ENCODE measurements at places on chromosomes 7 and 10.

DNA sequence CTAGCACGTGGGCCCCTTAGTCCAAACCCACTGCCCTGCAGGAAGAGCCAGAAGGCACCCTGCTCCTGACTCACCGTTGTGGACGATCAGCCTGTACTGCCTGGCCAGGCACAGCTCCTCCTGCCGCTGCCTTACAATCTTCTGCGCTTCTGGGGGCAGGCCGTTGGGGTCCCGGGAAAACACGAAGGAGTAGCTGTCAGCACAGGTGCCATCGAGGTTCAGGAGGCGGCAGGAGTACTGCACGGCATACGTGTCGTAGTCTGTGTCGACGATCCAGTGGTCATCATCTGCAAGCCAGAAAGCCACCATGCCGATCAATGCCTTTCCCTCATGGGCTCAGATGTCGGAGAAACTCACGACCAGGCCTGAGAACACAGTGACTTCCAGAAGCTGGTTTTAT is 7.3 kb downstream of the RBP4 start:
- DNase-seq, result no peak

DNA sequence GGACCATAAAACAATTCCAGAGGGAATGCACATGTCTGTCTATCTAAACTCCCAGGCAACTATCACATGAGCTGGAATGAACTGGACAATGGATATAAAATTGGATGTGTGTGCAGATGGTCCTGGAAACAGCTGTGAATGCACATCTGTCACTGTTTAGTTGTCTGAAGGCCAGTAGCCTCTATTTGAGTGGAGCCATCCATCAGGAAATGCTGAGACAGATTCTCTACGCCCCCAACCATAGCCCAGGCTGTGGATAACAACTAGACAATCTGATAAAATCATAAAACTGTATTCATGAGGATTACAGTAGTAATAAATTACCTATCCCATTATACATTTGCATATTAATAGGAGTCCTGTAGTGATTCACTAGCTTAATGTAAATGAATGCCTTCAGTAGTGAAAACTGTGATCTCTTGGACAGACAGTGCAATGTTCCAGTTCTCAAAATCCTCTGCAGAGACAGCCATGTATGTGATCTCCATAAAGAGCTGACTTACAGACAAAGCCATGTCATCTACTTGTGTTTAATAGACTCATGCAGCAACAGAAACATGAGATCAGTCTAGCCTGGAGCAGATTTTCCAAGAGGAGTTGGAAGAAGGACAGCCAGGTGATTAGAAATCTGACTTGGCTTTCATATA is 907.6 kb downstream of the KCNMA1 start:
- DNase-seq, result no peak

DNA sequence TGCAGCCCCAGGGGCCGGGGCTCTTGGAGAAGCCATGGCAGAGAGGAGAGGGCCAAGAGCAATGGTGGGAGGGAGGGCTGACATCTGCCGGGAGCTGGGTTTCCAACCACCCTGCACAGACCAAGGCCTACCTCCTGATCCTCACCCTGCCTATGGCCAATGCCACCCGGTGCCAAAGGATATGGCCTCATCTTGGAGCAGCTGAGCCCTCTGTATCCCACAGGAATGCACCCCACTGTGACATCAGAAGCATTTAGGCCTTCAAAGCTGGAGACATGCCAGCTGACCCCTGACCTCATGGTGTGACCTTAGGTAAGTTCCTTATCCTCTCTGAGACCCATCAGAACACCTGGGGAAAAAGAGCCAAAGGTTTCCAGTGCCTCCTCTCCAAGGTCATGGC is 113.6 kb upstream of the ZMIZ1 start:
- no peak for DNase-seq

DNA sequence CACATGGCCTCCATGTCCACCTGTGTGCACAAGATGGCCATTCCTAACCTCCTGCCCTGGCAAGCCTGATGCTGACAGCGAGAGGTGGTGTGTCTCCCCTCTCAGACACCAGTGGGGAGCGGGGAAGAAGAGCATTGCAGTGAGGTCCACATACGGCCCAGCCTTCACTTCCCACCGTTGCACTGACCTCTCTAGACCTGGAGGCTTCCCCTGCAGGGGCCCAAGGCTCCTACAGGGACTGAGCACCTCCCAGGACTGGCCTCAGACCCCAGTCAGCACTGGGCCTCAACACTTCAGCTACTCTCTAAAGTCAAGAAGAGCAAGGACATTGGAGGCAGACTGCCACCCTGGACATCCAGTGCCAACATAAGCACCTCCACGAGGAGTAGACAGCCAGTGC is 15.9 kb downstream of the STK32C start:
- DNase-seq, result no peak

GRCh38 chr7:128883622-128884448 is 21.2 kb downstream of the ATP6V1F start:
- DNase-seq, result peak; percentile 92

- DNase-seq, result no peak
Measured at GRCh38 chr10:3820255-3820654, 35.2 kb upstream of the KLF6 start.

DNA sequence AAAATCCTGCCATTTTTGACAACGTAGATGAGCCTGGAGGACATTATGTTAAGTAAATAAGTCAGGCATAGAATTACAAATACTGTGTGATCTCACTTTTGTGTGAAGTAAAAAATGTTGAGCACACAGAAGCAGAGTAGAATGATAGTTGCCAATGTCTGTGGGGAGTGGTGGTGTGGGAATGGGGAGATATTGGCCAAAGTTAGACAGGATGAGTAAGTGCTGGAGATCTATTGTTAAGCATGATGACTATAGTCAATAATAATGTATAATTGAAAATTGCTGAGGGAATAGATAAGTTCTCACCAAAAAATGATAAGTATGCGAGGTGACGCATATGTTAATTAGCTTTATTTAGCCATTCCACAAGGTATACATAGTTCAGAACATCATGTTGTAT is 92.0 kb downstream of the GPR85 start:
- DNase-seq, result no peak

- no peak for DNase-seq
Measured at GRCh38 chr7:37480041-37481031, 31.7 kb upstream of the ELMO1 start.

GRCh38 chr7:157386979-157387800 is 50.4 kb downstream of the DNAJB6 start:
- DNase-seq, result peak; percentile 80

GRCh38 chr10:112025228-112025627 is 158.3 kb downstream of the GPAM start:
- no peak for DNase-seq

DNA sequence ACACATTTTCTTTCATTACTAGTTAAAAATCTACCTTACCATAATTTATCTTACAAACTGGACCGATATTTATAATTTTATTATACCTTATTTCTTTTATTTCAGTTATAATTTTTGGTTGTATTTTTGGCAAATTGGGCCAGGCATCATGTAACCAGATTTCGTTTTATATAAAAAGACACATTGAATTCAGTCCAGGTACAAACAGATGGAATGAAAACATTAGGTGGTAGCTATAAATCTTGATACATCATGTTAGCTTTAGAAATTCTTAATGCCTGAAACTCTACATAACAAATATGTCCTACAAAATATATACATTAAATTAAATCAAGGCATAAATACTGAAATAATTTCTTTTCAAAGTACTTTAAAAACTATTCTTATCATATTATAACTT is 73.1 kb downstream of the SLC13A1 start:
- DNase-seq, result no peak

DNA sequence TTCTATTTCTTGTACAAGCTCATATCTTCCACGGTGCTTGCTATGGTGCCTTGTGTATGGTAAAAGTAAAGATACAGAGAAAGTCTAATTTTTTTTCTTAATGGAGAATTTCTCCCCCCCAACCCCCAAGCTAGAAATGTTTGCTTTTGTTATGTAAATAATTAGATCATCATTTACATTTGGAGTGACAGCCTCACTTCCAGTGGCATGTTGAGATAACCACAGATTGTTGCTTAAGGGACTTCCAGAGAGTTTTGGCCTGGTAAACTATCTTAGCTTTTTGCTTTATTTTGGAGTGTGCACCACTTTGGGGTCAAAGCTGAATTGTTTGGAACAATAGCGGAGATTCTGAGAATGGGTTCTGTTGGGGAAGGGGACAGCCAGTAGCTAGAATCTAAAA is 129.7 kb downstream of the ZNF365 start:
- no peak for DNase-seq

DNA sequence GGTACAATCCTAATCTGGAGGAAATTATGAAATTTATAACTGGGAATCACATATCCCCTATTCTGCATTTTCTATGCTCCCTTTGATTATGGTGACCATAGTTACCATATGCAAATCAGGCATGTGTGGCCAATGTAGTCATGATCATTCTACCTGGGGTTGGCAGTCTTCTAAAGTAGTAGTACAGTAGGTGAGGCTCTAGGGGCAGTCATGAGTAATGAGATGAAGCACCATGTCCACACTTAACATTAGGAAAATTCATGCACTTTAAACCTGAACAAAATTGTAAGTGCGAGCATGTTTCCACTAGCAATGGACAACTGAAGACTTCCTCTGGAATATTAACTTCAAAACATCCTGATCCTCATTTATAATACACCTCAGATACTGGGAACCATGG is 545.9 kb downstream of the SUGCT start:
- DNase-seq, result peak; percentile 63

- no peak for DNase-seq
Measured at GRCh38 chr7:96973986-96974385, 31.4 kb upstream of the DLX6 start.

DNA sequence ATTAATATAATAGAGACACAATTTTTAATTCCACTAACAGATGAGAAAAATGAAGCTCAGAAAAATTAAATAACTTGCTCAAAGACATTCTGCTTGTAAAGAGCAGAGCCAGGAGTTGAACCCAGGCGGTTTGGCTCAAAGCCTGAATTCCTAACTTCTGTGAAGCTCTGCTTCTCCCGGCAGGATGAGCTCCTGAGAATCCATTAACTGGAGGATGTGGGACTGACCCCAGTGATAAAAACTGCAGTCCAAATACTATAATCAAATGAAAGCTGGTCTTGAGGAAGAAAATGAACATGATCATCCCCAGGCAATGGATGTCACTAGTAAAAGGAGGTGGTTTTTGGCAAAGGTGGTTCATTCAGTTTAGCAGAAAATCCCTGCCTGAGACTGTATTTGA is 898.2 kb downstream of the CCSER2 start:
- DNase-seq, result no peak

GRCh38 chr10:55374060-55374459 is 573.0 kb upstream of the PCDH15 start:
- no peak for DNase-seq

- DNase-seq, result no peak
Measured at GRCh38 chr10:100364175-100364574, 17.1 kb downstream of the SCD start.

DNA sequence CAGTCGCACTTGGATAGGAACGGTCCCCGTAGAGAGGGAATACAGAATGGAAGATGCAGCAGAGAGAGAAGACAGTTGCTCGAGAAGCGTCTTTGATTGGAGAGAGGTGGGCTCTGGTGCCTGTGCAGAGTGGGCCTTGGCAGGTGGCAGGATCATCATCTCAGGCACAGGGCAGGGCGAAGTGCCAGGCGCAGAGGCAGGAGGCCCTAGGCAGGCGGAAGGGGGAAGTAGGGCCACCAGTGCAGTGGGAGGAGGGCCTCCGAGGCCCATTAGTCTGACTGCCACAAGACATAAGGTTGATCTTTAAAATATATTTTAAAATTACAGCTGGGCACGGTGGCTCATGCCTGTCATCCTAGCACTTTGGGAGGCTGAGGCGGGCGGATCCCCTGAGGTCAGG is 10.1 kb downstream of the CARD11 start:
- no peak for DNase-seq

GRCh38 chr7:123751821-123752220 is 3.0 kb upstream of the WASL start:
- DNase-seq, result no peak

DNA sequence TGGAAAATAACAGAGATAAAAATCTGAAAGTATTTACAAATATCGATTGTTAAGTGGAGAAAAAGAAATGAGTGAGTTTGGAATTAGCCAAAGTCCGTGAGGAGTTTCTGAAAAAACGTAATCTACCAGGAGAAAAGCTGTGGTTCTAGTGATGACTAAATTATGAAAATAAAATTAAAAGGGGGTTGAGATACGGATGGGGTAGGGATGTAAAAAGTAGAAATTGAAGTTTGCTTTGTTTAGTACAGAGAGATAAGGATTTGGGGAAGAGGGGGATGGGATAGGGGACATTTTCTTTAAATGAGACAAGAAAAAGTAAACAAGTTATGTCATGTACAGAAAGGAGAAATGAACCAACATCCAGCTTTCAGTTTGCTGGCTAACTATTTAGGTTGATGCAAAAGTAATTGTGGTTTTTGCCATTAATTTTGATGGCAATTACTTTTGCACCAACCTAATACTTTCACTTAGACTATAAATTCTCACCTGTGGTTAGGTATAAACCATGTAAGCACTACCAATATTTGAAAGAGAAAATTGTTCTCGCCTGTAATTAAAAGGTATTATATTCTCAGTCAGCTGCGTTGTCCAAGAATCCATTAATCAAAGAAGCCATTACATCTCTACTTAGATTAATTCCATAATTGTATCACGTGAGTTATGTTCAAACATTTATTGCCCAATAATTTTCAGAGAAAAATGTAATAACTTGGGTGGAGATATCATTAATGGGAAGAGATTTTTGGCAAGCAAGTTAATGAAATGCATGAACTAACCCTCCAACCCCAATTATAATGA is 143.0 kb upstream of the NRP1 start:
- no peak for DNase-seq

DNA sequence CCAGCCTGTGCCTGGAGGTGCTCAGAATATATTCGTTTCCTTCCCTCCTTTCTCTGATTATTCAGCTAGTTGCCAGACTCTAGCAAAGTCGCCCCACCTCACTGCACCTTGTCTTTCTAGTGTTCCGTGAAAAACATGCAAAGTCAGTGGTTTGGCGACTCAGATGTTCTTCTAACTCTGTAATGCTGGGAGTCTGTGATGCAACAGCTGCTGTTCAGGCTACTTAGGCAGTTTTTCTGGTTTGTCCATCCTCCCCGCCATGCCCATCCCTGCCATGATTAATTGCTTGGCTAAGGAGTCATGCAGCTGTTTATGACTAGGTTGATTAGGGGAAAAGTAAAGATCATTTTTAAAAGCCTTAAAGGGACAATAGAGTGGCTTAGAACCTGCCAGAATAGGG is 99.4 kb downstream of the MTPN start:
- peak; percentile 73 for DNase-seq

- no peak for DNase-seq
Measured at GRCh38 chr10:121332829-121333765, 265.1 kb downstream of the FGFR2 start.

DNA sequence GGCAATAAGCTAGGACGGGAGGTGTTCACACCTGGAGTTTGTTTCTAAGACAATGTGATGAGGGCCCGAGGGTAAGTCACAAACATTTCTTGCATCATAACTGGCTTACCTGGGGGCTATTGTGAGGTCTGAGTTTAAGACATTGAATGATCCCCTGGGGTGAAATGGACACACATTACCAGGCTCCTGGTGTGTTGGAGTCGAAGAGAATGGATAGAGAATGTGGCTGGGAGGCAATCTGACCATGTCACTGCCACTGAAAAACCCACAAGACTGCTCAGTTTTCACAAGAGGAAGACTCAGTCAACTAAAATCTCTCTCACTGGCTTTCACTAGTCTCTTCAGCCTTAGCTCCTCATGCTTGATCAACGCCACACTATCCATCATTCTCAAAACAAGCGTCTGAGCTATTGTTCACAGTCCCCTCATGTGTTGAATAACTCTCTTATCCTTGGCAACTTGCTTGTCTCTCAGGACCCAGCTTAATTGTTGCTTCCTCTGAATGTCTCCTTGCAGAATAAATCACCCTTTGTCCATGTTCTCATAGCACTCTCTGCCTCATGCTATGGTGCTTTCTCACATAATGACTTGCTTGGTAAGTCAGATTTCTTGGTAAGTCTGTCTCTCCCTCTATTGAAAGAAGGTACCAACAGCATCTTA is at the start of gene C10orf120:
C10orf120 (minus strand) TSS at position 51 of the 660 bp plus-strand sequence. CDS start 56 bp downstream, outside the sequence.
- no peak for DNase-seq

Data from HT-29 (cell line).